ENCODE measurements at places on chromosomes 1 and 21.

DNA sequence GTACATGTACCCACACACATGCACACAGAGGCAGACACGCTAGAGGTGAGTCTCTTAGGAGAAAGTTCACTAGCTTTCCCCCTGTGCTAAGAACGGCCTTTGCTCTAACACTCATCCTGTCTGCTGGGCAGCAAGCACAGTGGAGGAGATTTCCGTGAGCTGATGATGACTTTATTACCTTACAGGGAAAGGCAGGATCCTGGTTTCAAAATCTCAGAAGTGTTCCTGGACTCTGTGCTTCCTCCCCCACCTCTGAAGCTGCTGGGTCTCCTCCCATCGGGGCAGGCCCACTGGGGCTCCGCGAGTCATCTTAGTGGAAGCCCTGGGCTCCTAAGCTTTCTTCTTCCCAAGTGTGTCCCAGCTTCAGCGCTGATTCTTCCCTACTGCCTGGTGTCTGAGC is 2.7 kb downstream of the FAM3B start:
- no peak for DNase-seq

- DNase-seq, result no peak
Measured at GRCh38 chr1:215416497-215416896, 150.6 kb upstream of the KCTD3 start.

DNA sequence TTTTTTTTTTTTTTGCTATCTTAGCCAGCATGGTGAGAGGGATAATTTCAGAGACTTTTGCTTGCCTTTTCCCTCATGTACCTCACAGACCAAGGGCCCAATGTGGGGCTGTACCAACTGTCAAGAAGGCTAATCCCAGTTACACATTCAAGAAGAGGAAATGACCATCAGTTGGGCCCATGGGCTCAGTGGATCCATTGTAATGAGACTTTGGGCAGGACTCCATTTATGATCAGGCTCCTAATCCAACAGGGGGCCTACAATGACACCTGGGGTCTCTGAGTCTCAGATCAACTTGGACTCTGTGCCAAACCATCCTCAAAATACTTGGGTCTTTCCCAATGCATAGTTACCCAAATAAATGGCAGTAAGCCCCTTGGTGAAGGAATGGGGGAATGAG is 450.4 kb upstream of the VAMP3 start:
- DNase-seq, result no peak

DNA sequence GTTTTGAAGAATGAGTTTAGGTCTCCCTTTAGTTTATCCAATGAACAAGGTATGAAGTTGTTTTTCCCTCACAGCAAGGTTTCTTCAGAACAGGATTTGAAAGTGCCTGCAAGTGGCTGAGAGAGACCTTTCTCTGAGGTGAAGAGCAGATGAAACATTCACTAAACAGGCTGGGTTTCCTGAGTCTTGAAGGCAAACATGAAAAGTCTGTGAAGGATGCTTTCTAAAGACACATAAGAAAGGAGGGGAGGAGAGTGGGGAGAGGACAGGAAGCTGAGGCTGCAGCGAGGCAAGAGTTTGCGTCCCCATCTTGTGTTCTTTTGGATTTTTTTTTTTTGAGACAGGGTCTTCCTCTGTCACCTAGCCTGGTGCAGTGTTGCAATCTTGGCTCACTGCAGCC is 95.7 kb upstream of the SIM2 start:
- DNase-seq, result no peak

- no peak for DNase-seq
Measured at GRCh38 chr1:219460896-219461815, 151.7 kb downstream of the ZC3H11B start.

DNA sequence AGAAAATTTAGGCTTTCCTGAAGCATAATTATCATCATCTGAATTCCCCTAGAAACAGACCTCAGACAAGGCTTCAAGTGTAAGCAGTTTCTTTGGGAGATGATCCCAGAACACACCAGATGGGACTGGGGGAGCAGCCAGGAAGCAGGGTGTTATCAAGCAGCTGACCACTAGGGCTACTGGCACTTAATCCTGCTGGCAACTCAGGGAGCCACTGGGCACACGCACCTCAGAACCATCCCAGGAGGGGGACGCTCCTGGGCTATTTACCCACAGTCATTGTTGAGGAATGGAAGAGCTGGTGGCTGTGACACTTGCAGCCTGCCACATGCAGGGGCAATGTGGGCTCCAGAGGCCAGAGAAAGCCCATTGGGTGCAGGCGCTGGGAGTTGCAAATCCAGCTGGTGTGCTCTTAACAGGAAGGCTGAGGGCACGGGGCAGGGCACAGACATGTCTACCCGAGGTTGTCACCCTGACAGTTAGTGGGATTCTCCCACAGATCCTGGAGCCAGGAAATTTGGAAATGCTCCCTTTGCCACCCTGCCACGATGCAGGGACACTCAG is 15.1 kb upstream of the IL22RA1 start:
- no peak for DNase-seq

GRCh38 chr1:91779548-91780021 is 106.4 kb downstream of the TGFBR3 start:
- no peak for DNase-seq

DNA sequence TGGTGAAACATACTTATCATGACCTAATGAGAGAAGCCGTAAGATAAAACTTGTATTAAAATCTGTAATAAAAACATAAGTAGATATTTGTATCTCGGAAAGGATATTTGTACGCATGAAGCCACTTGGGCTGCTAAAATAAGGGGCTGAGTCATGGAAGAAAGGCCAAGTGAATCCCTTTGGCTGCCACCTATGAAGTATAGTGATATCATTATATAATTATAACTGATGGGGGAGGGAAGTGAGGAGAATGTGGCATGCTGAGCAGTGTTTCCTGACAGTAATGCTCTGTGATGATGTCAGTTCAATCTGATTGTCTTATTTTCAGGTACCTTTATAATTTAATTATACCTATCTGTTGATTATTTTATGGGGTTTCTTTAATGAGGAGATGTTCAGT is 13.6 kb downstream of the RWDD3 start:
- DNase-seq, result no peak

- DNase-seq, result no peak
Measured at GRCh38 chr1:117555806-117556205, 50.0 kb upstream of the TENT5C start.

DNA sequence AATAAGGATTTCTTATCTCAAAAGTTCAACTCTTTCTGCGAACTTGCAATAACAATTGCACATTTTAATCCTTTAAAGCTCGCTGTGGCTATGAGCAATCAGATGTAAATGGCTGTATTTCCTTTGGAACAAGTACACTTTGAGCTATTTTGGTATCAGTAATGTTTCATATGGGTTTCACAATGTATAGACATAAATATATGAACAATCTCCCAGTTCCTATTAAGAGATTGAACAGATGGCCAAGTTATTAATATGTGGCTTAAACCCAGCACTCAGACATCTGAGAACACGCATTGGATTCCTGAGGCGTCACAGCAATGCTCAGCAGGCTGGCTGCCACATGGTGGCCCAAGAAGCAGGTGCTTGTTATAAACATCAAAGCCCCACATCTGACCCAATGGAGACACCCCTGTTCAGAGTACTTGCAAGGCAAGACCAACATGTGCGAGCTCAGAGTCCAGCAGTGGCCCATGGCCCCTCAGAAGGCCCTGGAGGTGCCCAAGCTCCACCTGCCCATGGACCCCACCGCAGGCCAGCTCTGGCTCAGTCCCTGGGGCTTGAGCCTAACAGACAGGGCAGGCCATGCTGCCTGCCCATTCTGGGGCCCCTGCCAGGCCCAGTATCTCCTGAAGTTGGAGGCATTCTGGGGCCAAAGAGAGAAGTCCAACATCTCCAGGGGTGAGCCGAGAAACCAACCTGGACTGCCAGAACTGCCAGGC is 23.7 kb downstream of the PSMG1 start:
- DNase-seq, result no peak

GRCh38 chr1:27011058-27011764 is 1.4 kb downstream of the TENT5B start:
- no peak for DNase-seq

DNA sequence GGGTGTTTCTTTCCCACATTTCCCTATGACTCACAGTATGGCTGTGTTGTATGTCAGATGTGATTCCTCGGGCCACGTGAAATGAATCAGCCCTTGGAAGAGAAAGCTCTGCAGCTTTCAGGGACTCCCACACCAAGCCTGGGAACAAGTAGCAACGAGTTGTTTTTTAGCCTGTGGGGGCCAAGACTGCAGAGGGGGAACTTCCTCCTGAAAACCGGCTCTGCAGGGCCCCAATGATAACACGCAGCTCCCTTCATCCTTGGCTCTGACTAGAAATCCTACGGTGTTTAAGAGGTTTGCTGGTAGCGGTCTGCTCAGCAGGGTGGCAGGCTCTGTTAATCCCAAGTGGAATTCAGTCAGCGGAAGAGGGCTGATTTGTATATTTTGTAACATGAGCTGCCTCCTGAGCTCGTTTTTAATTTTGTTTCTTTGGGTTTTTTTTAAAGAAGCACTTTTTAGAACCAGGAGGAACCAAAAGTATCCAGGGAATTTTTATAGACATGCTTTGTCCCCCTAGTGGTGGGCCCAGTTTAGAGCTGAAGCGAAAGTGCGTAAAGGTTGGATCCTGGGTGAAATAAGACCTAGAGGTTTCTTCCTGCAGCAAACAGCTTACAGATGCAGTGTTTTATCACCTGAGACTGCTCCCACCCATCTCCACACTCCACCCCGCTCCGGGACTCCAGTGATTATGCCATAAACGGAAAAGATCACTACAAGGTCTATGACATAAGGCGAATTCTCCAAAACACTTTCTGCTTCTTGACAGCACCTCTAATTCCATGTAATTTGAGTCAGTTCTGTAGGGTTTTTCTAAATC is 48.8 kb downstream of the LAMC2 start:
- no peak for DNase-seq

- DNase-seq, result no peak
Measured at GRCh38 chr1:214281720-214282629, 1.0 kb downstream of the SMYD2 start.

DNA sequence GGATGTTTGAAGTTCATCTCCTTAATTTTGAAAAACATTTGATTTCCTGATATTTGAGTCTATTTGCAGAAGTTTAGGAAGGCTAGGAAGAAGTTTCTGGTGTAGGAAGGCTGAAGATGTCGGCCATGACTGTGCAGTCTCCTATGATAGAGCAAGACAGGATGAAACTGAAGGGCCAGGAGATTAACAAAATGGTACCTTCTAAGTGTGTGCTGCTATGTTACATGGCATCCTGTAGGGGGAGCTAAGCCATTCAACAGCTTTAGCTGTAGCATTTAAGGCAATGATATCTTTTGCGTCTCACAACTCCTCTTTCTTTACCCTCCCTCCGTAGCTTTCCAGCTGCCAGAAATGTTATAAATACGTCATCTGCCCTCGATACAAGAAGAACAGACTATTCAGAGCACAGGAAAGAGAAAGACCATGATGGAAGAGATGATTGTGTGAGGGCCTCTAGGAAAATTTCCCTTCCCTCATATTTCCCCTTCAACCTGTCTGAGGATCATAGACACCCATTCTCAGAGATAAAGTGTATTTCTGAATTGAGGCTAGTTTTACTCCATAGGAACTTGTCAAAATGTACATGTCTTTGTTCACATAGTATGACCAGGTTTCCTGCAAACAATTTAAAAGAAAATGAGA is 61.1 kb downstream of the XCL1 start:
- no peak for DNase-seq

DNA sequence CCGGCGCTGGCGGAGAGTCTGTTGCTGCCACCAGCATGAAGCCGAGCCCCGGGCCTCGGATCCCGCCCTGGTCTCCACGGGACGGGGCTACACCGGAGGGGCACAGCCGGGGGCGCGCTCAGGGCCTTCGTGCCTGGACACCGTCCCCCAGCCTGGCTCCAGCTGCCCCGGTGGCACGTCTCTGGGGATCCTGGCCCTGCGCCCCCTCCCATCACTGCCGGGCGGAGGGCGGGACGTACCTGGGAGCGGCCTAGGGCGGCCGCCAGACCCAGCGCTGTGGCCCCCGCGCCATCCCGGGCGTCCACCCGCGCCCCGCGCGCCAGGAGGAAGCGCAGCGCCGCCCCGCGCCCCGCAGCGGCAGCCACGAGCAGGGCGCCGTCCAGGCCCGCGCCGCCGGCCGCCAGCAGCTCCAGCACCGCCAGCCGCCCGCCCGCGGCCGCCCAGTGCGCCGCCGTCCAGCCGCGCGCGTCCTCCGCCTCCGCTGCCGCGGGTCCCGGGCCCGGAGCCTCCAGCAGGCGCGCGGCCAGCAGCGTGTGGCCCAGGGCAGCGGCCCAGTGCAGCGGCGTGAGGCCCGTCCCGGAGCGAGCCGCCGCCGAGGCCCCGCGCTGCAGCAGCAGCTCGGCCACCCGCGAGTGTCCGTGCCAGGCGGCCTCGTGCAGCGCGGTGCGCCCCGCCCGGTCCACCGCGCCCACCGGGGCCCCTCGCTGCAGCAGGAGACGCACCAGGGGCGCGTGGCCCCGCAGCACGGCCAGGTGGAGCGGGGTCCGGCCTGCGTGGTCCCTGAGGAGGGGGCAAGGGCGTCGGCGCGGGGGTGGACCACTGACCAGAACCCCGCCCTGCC is 1.0 kb downstream of the ANKRD65 start:
- no peak for DNase-seq

DNA sequence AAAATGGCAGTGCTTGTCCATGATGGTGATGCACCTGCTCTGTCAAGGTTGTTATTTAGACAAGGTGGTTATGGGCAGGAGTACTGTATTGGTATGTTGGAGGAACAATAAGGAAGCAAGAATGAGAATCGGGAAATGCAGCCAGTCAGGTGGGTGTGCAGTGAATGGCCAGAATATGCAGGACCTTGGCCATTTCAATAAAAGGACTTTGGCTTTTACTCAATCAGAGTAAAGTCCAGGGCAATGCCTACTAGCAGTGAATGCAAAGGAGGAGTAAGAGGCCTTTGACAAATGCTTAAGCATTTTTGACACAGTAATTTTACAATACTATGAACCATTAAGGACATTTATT is 2.4 kb upstream of the CHML start:
- no peak for DNase-seq

GRCh38 chr1:101264697-101265096 is 27.9 kb downstream of the S1PR1 start:
- DNase-seq, result no peak

DNA sequence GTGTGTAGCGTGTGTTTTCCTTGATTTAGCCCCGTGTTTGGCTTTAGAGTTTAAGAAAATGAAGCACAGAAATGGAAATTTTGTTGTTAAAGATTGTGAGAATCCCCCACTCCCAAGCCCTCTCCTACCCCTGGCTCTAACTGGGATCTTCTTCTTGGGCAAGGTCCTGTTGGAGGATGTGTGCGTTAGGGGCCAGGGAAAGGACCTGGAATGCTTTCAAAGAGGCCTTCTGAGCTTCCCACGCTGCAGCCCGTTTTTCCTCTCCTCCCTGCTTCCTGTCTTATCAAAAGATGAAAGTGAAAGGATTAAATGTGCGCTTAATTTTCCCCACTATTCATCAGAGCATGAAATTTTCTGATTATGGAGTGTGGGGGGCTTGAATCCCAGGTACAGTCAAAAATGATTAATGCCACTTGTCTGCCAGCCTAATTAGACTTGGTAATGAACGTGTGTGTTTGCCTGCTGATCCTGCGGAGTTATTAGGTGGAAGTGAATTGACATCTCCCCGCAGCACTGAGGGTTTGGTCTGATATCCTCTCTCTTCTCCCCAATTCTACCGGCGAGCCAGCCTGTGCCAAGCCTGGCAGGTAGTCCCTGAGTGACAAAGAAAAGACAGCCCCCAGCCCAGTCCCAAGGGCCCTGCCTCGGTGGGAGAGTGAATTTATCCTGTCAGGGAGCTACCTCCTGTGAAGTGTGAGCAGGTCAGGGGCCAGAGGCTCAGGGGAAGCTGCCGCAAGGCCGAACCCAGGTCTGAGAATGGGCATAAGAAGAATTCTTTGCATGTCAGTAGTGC is 4.9 kb downstream of the RASSF5 start:
- no peak for DNase-seq

- no peak for DNase-seq
Measured at GRCh38 chr1:189269011-189269410, 1208.7 kb downstream of the BRINP3 start.

Data from cortex of kidney (tissue), 1 donor.